ENCODE measurements at places on chromosomes 12 and 14. TPM values are rescaled to one million over a fixed set of nuclear protein-coding genes. Genes with fewer than 3 reads are reported as not detected.

The ESR2 gene
- total RNA-seq: 0.20 TPM

The ACTR6 gene
- total RNA-seq: 22.4 TPM

The FAM186B gene
- total RNA-seq: 1.7 TPM

The NPAS3 gene
- not detected for total RNA-seq

The PSME2 gene
- total RNA-seq: 96.0 TPM

The KRT85 gene
- total RNA-seq: not detected

The ZNF385A gene
- 18.0 TPM for total RNA-seq

The SIRT4 gene
- total RNA-seq: 3.2 TPM

The KCNK13 gene
- not detected for total RNA-seq

The SRRM4 gene
- not detected for total RNA-seq

- peak overlapping the region; percentile 93 for H3K27ac ChIP-seq
- peaks cover 45% of the 10 kb centered on the region for H3K4me1 ChIP-seq
- peaks cover 32% of the 10 kb centered on the region for H3K36me3 ChIP-seq
These were observed 24.0 kb downstream of the SSH1 start for GRCh38 chr12:108833355-108833733.

DNA sequence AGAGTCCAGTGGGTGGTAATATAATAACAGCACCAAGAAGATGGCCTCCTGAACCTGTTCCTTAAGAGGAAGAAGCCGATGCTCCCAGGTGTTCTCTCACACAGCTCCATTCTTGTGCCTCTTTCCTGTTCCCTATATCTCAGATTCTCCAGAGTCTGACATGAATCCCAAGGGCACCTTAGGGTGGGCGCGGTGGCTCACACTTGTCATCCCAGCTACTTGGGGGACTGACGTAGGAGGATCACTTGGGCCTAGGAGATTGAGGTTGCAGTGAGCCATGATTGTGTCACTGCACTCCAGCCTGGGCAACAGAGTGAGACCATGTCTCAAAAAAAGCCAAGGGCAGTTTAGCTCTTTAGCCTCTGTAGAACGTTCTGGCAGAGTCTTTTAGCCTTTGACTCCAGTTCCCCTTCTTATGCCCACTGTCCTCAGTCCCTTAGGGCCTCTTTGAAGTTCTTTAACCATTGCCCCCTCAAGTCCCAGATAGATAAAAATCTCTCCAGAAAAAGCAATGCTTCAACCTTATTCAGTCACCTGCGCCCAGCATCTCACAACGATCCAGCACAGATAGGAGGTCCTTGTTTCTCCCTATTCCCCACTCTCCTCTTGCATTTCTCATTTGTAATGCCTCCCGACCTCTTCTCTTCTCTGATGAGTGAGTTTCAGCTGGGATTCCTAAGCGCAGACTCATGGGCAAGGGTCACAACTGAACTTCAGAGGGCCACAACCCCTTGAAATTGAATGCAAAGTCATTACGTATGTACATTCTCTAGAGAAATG is 4.7 kb downstream of the CCDC184 start:
- H3K4me1 ChIP-seq: no peaks in the 10 kb centered on the region
- no peak overlapping the region for H3K4me3 ChIP-seq
- H3K27ac ChIP-seq: no peak overlapping the region
- no peak for DNase-seq
- peaks cover 7% of the 10 kb centered on the region for H3K27me3 ChIP-seq

DNA sequence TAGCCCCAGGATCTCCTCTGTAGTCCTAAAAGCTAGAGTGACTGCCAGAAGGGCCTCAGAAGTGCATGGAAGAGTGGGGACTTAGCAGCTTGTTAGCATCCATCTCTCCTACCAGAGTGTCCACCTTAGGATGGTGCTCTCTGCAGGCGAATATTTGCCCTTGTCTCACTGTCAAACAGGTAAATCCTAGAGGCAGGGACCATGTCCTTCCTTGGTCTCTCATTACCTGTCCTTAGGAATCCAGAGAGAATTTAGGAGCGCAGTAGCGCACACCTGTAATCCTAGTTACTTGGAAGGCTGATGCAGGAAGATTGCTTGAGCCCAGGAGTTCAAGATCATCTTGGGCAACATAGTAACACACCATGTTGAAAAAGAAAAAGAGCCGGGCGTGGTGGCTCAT is 21.4 kb downstream of the AGAP2 start:
- no peaks in the 10 kb centered on the region for H3K4me1 ChIP-seq
- no peak for DNase-seq
- H3K27ac ChIP-seq: no peak overlapping the region
- H3K36me3 ChIP-seq: no peaks in the 10 kb centered on the region
- no peaks in the 10 kb centered on the region for H3K27me3 ChIP-seq

DNA sequence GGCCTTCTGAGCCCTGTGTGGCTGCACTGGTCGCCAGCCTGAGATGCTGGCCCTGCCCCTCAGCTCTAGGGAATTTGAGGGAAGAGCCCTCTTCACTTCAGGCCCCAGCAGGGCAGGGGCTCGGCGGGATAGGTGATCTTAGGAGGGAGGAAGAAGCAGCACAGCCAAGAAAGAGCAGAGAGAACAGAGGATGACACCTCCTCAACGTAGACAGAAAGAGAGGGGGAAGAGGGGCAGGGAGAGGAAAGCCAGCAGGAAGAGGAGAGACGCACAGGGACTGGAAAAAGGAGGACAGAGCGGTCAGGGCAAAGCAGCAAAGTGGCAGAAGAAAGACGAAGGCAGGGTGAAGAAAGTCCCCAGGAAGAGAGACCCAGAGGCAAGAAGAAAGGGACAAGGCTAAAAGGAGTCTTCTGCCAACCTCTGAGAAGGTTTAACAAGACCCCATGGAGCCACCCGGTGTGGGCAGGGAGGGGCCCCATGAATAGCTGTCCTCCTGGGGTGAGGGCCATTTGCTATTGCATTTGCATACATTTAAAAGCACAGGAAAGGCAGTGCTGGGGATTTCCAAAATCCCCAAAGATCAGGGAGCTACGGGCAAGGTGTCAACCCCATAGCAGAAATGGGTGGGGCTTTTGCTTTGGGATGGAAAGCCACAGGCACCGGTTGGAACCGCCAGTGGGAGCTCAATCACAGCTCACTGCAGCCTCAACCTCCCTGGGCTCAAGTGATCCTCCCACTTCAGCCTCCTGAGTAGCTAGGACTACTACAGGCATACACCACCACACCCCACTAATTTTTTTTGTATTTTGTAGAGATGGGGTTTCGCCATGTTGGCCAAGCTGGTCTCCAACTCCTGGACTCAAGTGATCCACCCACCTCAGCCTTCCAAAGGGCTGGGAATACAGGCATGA is 22.7 kb downstream of the CMKLR1 start:
- H3K4me1 ChIP-seq: no peaks in the 10 kb centered on the region
- H3K36me3 ChIP-seq: no peaks in the 10 kb centered on the region
- DNase-seq: no peak
- peaks cover 12% of the 10 kb centered on the region for H3K27me3 ChIP-seq
- no peak overlapping the region for H3K27ac ChIP-seq
- no peak overlapping the region for H3K4me3 ChIP-seq

DNA sequence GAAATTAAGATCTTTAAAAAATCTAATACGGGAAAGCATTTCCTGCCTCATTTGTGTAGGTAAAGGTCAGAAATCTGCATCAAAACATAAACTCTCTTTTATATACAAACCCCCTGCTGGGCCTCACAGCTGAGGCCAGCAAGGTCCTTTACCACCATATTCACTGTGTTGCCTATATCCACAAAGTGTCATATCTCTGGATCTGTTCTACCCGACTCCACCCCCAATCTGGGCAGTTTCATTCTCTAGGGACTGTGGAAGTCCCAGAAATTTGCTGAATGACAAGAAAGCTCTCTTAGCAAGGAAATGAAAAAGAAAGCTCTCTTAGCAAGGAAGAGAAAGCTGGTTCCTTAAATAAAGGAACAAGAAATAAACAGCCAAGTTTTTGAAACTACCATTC is 301.7 kb downstream of the KCNH5 start:
- DNase-seq: no peak
- H3K4me3 ChIP-seq: no peak overlapping the region
- H3K27me3 ChIP-seq: no peaks in the 10 kb centered on the region
- no peaks in the 10 kb centered on the region for H3K4me1 ChIP-seq
- no peak overlapping the region for H3K27ac ChIP-seq
- H3K36me3 ChIP-seq: no peaks in the 10 kb centered on the region

DNA sequence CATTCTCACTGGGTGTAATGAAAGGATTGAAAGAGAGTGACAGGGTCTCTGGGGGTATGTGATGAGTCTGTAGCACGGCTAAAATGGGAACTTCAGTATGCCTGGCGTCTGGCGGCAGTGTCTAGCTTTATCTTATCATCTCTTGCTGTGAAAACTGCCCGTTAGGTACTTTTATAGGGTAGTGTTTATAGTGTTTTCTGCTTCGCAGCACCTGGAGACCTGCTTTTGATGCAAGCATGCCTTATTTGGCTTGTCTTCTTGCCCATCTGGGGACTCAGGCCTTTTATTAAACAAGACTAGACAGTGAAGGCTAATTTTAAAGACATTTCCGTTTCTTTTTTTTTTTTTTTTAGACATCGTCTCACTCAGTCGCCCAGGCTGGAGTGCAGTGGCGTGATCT is 36.3 kb upstream of the ALDH2 start:
- no peak overlapping the region for H3K4me3 ChIP-seq
- H3K4me1 ChIP-seq: no peaks in the 10 kb centered on the region
- no peaks in the 10 kb centered on the region for H3K36me3 ChIP-seq

- H3K27me3 ChIP-seq: no peaks in the 10 kb centered on the region
- no peak overlapping the region for H3K27ac ChIP-seq
- no peak for DNase-seq
- no peaks in the 10 kb centered on the region for H3K36me3 ChIP-seq
These were observed 22.6 kb downstream of the TSPAN8 start for GRCh38 chr12:71135077-71135811.

DNA sequence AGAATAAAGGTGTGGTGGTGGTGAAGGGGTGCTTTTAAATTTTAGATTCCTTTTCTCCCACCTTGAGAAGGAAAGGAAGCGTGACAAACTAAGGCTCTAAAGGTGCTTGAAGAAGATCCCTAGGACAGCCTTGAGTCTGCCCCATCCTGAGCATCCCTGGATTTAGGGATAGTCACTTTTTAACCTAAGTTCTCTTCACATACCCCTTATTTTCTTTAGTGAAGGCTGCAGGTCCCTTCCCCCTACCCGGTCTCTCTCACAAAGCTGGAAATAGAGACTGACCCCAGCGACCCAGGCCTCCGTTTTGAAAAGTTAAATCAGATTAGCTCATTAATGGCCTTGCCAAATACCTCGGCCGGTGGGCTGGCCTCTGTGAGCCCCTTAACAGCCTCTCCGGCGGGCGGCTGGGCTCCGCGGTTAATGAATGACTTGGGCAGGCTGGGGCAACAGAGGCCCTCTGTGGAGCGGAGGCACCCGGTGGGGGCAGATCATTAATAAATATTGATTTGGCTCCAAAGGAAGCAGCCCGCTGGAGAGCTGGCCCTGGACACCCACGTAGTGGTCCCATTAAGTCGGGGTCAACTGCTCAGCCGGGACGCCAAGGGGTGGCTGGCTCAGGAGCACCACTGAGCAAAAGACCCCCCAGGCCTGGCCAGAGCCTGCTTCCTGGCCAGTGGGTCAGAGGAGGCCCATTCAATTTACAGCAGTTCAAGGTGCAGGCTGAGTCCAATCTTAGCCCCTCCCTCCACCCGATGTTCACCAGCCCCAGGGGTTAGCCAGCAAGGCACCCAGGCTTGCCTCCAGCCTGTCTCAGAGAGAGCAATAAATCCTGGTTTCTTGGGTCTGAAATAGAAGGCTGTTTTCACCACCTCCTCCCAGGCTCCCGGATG is 31.8 kb downstream of the PAH start:
- no peaks in the 10 kb centered on the region for H3K4me1 ChIP-seq
- peaks cover 18% of the 10 kb centered on the region for H3K27me3 ChIP-seq
- H3K36me3 ChIP-seq: no peaks in the 10 kb centered on the region
- no peak for DNase-seq
- no peak overlapping the region for H3K4me3 ChIP-seq

DNA sequence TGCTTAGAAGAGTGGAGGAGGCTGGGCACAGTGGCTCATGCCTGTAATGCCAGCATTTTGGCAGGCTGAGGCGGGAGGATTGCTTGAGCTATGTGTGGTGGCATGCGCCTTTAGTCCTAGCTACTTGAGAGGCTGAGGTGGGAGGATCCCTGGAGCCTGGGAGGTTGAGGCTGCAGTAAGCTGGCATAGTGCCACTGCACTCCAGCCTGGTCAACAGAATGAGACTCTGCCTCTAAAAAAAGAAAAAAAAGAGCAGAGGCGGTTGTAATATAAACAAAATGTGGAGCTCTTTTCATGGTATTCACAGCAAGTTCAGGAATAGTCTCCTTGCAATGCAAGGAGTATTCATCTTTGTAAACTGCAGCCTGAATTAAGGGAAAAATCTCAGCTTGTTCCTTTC is 27.2 kb downstream of the ARID2 start:
- DNase-seq: no peak
- no peak overlapping the region for H3K27ac ChIP-seq
- H3K27me3 ChIP-seq: no peaks in the 10 kb centered on the region
- H3K36me3 ChIP-seq: peaks cover 3% of the 10 kb centered on the region

GRCh38 chr12:106564678-106565329 is 18.0 kb upstream of the RFX4 start:
- no peaks in the 10 kb centered on the region for H3K4me1 ChIP-seq
- 0 out of 2 replicates have a peak, but pooled peaks cover 9% of the 10 kb centered on the region for H3K27me3 ChIP-seq
- no peak for DNase-seq
- no peak overlapping the region for H3K27ac ChIP-seq
- H3K36me3 ChIP-seq: no peaks in the 10 kb centered on the region
- H3K4me3 ChIP-seq: no peak overlapping the region

- no peak for DNase-seq
- H3K4me1 ChIP-seq: no peaks in the 10 kb centered on the region
- peaks cover 17% of the 10 kb centered on the region for H3K36me3 ChIP-seq
- no peaks in the 10 kb centered on the region for H3K27me3 ChIP-seq
- H3K4me3 ChIP-seq: no peak overlapping the region
These were observed 31.9 kb downstream of the USP15 start for GRCh38 chr12:62291864-62292760.

DNA sequence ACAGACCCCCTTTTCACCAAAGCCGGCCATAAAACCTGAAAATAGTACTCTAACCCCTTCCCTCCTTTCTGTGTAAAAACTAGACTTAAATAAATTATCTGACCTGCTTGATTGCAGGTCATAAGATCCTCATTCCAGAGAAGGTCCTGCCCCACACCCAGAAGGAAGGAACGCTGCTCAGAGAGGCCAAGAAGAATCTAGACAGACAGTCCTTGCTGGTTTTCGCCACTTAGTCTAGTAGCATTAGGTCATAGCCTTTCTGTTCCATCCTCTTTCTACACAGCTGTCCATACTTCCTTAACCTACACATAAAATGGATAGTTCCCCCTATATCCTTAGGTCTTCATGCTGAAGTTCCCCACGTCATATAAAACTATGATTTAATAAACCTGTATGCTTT is 83.7 kb upstream of the IGF1 start:
- H3K27ac ChIP-seq: peak overlapping the region; percentile 96
- H3K36me3 ChIP-seq: peaks cover 4% of the 10 kb centered on the region
- no peaks in the 10 kb centered on the region for H3K27me3 ChIP-seq
- peak; percentile 96 for DNase-seq
- peak overlapping the region; percentile 23 for H3K4me3 ChIP-seq
- peaks cover 73% of the 10 kb centered on the region for H3K4me1 ChIP-seq

DNA sequence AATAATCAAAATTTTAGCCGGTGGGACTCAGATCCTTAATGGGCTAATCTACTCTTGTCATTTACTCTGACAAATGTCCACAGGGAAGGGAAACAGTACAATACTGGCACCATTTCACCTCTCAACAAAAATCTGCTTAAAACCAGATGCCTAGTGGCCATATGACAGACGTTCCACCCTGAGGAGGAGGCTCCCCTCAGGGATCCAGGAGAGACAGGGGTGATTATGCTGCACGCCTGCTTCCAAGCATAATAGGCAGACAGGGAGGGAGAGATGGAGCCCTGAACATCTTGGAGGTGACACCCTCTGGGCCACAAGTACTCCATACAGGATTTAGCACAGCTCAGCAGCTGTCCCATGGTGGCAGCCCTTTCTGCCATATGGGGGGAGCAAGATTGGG is 24.8 kb upstream of the AKAP6 start:
- no peak for DNase-seq
- no peaks in the 10 kb centered on the region for H3K36me3 ChIP-seq
- no peak overlapping the region for H3K27ac ChIP-seq
- peaks cover 4% of the 10 kb centered on the region for H3K4me1 ChIP-seq
- no peak overlapping the region for H3K4me3 ChIP-seq

All from PC-9 (cell line).